ENCODE measurements at places on chromosomes 4 and X.

GRCh38 chrX:118847676-118848075 lies 24.1 kb downstream of the ZCCHC12 start:
- no peak for DNase-seq

DNA sequence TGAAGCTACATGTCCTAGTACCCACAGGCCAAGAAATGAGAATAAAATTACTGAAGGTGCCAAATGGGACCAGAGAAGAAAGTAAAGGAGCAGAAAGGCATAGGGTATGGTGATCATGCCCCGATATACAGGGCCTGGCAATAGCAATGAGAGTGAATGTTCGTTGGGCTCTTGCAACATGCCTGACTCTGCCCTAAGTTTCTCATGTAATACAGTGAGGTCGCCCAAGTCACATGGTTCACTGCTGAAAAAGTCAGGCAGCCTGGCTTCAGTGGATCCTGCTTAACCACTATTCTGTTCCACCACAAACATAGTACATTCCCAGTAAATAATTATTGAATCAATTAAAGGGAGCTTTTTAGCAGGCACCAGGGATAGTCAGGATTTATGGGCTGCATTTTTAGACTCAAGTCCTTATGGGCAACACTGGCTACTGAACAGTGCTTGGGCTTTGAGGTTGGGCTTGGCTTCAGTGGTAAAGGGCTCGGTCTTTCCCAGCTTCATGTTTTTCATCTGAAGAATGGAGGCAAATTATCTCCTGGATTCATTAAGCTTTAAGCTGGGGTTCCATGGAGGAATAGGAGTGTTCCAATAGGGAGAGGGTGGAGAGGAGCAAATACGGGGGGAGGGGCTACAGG lies 67.1 kb upstream of the ZNF518B start:
- no peak for DNase-seq

DNA sequence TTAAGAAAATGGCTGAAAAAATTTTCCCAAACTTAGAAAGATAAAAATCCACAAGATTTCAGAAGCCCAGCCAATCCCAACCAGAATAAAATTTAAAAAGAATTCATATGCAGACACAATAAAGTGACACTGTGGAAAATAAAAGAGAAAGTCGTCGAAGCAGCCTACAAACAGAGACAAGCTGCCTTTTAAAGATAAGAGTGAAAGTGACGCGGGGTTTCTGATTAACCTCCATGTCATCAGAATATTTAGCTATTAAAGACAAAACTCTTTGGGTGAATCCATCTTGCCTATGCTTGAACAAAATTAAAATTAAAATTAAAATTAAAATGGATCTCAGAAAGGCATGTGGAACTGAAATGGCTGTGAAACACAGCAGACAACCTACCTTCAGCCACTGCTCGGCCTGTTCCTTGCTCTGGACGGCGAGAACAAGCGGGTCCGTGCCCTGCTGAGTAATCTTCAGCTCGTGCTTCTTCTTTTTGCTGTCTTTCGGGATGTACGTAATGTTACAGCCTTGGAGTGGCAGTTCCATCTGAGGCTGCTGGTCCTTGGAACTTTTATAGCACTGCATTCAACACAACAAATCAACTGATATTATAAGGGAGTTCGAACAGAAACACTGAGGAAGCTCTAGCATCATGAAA lies 101.4 kb downstream of the AFAP1 start:
- no peak for DNase-seq

DNA sequence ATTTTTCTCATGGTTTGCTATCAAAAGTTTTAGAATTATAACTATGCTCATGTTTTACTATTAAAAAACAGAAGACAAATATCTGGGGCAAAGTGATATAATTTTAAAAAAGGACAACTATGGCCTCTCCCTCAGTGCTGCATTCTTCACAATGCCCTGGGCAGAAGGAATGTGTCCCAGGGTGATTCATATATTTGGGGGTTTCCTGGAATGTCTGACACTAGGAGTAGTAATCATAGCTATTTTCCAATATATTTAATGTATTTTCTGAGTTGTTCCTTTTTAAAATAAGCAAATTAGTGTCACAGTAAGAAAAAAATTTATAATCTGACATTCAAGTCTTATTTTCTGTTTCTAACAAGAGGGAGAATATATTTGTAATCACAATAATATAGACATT lies 281.7 kb downstream of the UNC5C start:
- no peak for DNase-seq

- no peak for DNase-seq
Observed at GRCh38 chr4:165222651-165222994, 15.3 kb downstream of the KLHL2 start.

DNA sequence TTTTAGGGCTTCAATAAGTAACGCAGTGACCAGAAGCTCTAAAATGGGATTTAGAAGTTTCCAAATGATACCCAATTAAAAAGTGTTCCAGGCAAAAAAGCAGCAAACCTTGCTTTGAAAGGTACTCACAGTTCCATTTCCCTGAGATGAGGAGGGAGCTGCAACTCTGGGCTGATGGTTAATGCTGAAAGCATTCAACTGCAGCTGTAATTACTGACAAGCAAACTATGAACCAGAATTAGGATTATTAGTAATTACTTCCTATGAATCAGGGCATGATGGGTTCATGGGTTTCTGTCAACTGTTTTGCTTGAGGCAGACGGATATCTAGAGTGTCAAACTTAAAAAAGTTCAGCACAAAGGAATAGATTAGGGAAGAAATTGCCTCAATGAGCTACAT lies 357.4 kb downstream of the STIM2 start:
- no peak for DNase-seq

GRCh38 chrX:150324035-150324728 lies 38.9 kb upstream of the MAMLD1 start:
- no peak for DNase-seq

- DNase-seq, result no peak
Observed at GRCh38 chr4:74334636-74335035, 26.4 kb downstream of the EPGN start.

- DNase-seq, result no peak
Observed at GRCh38 chrX:24563291-24564010, 83.7 kb downstream of the PCYT1B start.

DNA sequence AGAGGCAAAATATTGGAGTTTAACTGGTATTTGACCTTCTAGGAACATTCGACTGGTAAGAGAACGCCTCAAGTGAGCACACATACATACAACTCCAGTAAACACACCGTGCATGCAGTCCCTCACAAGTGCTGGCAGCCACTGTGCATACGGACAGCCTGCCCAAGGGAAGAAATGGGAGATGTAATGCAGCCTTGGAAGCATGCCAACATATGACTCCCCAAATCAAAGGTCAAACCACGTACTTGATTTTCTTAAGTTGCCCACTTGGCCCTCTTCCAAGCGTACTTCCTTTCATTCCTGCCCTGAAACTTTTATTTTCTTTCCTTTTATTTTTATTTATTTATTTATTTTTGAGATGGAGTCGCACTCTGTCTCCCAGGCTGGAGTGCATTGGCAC lies 206.6 kb downstream of the SPRY1 start:
- no peak for DNase-seq

GRCh38 chrX:69222103-69223090 lies 57.1 kb upstream of the PJA1 start:
- DNase-seq, result no peak

GRCh38 chr4:41360214-41360920 lies 103.6 kb downstream of the UCHL1 start:
- no peak for DNase-seq

GRCh38 chrX:52811065-52811625 lies at the start of gene XAGE5:
Gene XAGE5 (plus strand): TSS chrX:52811287. CDS start chrX:52812567, 1,280 bp downstream.
- no peak for DNase-seq

DNA sequence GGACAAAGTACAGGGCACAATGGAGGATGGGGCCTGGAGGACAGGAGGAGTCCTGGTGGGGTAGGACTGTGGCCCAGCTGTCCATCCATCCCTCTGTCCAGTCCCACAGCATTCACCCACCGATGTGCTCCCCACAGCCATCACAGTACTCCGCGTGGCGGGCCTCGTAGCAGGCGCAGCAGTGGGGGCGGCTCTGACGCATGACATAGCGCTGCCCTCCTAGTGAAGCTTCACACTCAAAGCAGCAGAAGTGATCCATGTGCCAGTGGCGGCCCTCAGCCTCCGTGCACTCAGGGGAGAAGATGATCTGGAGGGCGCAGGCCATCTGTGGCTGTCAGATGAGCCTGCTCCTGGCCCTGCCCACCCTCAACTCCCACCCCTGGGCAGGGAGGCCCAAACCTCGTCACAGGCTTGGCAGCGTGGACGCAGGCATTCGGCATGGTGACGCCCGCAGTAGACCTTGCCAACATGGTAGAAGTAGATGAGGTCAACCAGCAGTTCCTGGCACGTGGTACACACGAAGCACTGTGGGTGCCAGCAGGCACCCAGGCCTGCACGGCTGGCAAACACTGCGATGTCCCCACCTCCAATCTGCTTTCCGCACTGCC lies 6.3 kb downstream of the PLP2 start:
- no peak for DNase-seq

DNA sequence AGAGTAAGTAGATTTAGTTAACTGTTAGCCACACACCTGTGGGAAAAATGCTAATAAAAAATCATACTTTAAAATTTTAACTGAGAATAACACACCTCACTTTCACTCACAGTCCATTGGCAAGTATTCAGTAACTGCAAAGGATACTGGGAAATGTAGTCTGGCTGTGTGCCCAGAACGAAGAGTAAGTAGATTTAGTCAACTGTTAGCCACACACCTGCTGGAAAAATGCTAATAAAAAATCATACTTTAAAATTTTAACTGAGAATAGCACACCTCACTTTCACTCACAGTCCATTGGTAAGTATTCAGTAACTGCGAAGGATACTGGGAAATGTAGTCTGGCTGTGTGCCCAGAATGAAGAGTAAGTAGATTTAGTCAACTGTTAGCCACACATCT lies 178.4 kb upstream of the NWD2 start:
- DNase-seq, result no peak

DNA sequence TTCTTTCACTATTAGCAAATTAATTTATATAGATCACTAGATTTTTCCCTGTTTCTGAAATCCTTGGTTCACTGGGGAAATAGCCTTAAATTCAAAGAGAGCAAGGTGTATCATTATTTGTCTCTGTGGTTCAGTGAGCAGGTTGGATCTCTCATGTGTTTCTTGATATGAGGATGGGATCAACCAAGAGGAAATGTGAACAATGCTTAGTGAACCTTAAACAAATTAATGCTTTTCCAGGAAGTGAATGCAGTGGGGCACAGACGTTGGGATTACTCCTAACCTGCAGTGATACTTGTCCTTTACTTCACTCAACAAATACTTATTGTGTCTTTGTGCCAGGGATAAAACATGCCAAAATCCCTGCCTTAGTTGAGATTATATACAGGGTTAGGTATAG lies 193.2 kb downstream of the SHROOM3 start:
- DNase-seq, result no peak

GRCh38 chr4:105603158-105603557 lies 50.7 kb downstream of the ARHGEF38 start:
- DNase-seq, result no peak
